ENCODE measurements at places on chromosomes 3 and 15.

DNA sequence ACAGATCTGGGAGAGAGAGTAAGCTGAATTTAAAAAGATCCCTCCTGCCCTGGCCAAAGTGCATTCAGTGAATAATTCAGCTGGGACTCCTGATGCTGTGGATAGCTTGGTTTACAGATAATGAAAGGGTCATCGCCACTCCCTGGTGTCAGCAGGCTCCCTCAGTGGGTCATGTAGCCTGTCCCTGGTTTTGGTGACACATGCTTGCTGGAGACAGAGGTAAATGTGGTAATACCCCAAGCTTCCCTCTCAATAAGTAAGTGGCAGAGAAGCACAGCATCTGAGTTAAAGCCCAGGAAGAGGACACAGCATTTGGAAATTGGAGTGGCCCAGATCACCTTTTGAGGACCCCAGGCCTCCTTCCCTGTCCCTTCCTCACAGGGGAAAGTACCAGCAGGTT, 1.8 kb downstream of the TMEM115 start:
- DNase-seq = no peak

DNA sequence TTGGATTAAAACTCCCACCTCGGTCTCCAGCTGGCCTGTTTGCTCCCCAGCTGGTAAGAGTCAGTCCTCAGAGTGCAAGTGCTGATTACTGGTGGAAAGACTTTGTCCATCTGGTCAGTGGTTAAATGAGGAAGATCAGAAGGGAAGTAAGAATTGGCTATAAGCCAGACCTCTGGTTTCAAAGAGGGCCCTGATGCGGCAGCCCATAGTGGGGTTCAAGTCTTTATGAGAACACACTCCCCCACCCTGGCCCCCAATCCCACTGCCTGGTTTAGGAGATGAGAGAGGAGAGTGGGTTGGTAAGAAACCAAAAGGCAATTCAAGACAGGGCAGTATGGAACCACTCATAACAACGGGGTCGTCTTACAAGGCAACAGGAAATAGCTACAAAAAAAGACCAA, 65.0 kb downstream of the FRMD4B start:
- no peak for DNase-seq

GRCh38 chr15:90988296-90988695, 6.0 kb downstream of the PRC1 start:
- DNase-seq = no peak

GRCh38 chr15:38130205-38130567, 122.5 kb upstream of the SPRED1 start:
- DNase-seq = no peak

DNA sequence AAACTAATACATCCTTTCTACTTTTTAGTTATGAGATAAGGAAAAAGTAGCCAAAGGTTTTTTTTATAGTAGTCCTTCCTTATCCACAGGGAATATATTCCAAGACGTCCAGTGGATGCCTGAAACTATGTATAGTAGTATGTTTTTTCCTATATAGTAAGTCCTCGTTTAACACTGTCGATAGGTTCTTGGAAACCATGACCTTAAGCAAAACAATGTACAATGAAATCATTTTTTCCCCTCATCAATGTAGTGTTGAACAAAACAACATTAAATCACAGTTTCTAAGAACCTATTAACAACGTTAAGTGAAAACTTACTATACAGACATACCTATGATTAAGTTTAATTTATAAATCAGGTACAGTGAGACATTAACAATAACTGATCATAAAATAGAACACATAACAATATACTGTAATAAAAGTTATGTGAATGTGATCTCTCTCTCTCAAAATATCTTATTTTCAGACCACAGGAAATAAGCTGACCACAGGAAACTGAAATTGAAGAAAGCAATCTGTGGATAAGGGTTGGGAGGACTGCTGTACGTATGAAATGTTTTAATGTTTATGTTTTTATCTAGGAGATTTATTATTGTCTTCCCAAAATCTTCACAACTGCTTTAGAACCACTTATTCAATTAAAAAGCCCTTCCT, 20.6 kb downstream of the COPS2 start:
- DNase-seq = no peak

GRCh38 chr3:148763156-148763680, 64.4 kb upstream of the CPB1 start:
- no peak for DNase-seq

DNA sequence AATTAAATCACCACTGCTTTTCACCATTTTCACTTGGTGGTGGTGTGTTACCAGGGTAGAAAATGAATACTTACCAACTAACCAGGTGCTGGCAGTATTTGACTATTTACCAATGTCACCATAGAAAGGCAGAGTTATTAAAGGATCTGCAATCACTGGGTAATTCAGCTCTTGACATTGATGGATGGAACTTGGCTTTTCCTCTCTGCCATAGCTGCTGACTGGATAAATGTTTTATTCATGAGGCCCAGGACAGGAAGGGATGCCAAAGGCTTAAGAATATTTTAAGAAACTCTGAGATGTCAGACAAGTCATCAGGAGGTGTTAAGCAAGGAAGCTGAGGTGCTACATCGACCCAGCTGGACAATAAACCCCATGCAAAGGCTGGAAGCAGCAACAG, 495.5 kb upstream of the CFAP20DC start:
- no peak for DNase-seq

DNA sequence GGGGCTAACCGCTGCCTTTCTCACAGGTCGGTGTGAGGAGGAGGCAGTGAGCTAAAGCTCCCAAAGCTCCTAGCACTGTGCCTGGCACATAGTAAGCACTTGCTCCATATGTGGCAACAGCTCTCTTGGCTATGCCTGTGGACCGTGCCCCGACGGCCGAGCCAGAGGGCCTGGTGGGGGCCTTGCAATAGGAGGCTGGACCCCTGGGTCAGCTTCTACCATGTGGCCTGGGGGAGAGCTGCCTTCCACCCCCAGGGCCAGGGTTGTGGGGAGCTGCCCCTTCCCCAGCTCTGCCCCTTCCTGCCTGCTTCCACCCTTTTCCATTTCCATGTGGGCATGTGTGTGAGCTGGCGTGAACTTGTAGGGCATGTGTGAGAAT, 16.9 kb upstream of the GNAT1 start:
- DNase-seq = no peak

- DNase-seq = no peak
These were observed 297.7 kb upstream of the CHRM5 start for GRCh38 chr15:33670567-33670966.
